ENCODE measurements at places on chromosomes 3 and 15.

DNA sequence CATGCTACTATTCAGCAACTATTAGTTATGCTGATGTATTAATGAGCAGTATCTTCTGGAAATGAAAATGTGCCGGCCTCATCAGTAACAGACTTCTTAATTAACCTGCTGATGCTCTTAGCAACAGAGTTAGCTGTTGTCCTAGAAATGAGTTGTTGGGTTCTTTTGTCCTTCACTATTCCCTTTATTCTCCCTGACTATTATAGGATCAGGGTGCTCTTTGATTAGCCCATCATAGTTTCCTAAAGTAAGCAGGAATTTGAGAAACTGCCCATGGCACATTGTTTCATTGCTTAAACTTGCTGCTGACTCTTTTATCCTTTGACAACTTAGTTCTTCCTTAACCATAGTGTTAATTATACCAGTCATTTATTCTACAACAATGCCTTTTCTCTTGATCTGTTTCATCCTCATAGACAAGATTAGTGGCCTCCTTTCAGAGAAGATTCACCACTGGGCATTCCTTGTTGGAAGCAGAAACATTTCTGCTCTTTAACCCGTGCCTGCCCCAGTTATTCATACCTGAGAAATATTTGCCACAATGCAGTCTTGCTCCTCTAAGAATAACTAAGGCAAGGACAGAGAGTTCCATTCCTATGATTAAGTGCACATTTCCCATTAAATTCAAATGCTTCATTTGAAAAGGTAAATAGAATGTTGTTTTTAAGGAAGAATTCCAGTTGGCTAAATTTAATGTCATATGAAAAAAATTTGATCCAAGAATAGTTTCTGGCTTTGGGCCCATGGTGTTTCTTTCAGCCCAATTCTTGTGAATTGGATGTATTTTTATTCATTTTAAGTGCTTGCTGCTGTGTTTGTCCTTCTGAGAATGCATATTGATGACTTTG, 573.3 kb upstream of the TBL1XR1 start:
- DNase-seq = peak; percentile 82

DNA sequence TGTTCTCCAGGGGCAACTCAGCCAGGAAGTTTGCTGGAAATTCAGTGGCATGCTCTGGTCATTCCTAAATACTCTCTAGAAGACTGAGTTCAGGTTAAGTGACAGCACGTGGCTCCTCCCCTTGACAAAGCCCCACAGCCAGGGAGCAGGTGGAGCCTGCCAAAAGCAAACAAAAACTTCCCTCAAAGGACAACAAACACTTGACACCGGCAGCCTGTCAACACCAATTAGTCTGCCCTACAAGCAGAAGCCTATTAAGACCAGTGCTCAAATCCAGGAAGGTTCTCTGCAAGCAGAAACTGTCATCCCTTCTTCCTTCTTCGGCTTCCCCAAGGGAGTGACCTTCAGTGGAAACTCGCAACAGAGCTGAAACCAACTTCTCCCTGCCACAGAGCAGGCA, 5.0 kb downstream of the MEX3B start:
- no peak for DNase-seq

DNA sequence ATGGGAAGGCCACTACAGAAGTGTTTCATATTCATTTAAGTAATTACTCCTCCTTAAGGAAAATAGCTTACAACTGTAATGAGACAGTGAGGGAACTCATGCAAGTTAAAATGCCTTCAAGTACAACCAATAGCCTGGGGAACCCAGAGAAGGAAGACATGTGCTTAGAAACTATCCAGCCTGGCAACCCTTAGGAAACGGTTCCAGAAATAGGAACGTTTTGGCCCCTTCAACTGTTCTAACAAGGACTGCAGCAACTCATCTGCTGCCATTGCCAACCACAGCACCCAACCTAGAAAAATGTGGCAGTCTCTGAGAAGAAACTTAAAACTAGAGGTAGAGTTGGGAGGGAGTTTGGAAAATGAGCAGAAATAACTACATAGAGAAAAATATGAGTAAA, 147.5 kb upstream of the STRIT1 start:
- no peak for DNase-seq

DNA sequence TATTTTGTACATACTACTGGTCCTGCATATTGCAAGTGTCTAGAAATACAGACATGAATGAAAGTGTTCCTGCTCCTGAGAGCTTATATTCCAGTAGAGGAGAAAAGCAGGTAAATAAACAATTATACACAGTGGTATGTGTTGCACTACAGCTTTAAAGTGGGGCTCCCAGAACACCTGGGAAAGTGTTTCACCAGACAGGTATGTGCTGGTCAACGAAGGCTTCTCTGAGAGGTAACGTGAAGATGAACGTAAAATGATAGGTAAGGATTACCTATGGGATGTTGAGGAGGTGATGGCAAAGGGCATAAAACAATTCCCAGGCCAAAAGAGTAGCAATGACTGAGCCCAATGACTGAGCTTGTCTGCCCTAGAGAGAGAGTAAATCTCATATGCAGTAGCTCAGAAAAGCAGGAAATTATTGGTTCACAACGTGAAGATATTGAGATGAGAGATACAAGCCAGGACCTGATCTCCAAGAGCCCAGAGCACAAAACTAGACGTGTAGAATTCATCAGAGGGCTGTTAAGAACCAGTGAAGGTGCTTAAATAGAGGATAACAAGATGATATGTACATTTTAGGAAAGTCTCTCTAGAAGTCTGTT, 459.1 kb upstream of the BCHE start:
- DNase-seq = no peak

DNA sequence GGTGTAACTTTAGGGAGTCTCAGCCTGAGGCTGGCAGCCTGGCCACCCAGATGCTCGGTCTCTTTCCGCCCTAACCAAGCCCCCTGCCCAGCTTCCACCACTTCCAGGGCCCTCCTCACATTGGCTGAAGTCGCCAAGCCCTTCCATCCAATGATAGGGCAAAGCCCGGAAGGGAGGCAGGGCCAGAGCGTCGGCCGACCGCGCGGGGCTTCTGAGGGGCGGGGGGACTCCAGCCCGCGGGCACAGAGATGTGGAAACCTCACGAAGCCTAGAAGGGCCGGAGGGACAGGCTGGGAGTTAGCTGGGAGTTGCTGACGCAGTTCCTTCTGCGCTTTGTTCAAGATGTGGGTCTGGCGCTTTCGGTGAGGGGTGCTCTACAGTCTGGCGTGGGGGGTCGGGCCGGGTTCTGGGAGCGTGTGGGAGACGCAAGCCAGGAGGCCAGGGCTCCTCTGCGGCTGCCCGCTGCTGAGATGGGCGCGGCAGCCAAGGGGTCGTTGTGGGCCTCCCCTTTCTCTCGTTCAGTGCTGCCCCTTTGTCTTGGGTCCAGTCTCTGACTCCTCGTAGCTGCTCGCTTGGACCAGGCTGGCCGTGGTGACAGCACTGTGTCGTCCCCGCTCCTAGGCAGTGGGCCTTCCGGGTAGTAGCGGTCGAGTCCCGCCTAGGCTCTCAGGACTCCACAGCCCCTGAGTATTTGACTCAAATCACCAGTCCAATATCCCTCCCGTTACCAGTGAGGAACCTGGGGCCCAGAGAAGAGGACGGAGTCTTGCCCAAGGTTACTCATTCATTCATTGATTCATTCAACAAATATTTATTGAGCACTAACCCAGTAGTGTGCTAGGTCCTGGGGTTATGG, at the start of gene ZNF660:
ZNF660 (plus strand) TSS at position 319 of the 856 bp plus-strand sequence. CDS start 9,230 bp downstream, outside the sequence.
- peak; percentile 72 for DNase-seq

DNA sequence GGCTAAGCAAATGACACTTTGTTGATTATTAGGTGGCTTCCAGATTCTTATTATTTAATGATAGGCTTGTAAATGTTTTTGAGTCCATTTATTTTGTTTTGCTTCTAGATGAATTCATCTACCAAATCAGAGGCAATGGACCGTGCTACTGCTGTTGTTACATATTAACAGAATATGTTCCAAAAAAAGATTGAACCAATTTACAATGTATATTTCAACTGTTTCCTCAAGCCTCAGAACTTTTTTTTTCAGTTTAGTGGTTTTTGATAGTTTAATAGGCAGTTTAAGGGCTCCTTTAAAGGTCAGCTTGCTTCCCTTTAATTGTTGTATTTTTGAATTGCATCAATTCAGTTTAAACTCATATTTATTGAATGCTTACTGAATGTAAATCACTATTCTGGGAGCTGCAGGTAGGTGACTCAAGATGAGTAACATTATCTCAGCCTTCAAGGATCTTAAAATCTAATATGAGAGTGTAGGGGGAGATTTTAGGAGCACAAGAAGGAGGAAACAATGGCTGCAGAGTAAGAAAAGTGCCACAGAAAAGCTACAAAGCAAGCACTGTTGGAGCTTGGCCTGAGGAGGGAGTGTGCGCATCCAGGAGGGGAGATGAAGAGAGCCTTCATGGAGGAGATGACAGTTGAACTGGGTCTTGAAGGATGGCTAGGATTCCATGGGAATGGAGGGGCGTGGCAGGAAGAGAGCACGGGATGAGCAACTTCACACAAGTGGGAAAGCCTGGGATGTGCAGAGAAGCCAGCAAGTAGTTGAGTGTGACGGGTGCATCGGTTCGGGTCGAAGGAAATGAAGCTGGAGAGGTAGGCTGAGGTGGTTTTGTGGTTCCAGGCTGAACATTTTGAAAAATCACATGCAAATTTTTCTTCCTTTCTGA, 14.7 kb downstream of the MAP2K1 start:
- peak; percentile 10 for DNase-seq

- DNase-seq = peak; percentile 84
Observed at GRCh38 chr3:99532246-99532645, 106.1 kb upstream of the COL8A1 start.

GRCh38 chr15:95693917-95694316, 636.6 kb upstream of the NR2F2 start:
- no peak for DNase-seq

DNA sequence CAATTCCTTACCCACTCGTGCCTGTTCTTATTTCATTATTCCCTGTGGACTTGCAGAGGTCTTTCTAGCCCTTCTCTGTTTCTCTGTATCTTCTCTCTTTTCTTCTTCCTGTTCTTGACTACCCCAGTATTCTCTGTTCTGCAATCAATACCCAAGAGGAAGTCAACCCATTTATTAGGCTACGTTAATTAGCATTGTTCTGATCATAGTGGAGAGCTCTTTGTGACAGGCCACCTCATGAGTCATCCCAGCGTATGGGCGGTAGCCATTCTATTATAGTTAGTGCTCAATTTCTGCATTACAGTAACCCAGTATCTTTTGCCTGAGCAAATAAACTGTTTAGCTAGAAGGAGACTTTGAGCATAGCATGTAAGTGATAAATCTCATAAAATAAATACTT, 259.5 kb upstream of the GRM7 start:
- no peak for DNase-seq

DNA sequence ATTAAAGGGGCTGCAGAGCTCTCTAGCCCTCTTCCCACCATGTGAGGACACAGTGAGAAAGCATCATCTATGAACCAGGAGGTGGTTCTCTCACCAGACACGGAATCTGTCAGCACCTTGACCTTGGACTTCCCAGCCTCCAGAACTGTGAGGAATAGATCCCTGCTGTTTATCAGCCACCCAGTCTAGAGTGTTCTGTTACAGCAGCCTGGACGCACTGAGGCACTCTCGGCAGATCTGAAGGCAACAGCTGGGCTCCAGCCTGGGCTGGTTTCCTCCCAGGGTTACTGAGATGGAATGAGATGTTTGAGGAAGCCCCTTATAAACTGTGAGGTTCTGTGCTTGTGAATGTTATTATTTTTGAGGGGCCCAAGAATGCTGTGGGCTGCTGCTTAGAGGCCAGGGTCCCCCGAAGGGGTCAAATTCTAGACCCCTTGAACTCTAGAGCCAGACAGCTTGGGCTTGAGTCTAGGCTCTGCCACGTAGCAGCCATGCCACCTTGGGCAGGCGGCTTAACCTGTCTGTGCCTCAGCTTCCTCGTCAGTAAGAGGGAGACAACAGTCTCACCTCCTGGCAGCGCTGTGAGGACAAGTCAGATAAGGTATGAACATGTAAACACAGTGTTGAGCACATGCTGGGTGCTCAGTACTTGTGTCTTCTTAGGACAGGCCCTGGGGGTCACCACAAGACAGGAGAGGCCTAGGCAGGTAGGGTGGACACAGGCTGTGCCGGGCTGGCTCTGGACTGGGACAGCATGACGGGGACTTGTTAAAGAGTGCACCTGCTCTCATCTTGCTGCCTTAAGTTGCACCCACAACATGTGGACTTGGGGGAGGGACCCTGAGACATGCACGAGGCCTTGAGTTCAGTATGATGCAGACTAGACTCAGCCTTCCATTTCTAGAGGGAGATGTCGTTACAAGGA, 49.2 kb downstream of the MGLL start:
- DNase-seq = no peak

- DNase-seq = no peak
Observed at GRCh38 chr3:150165396-150166094, 194.8 kb upstream of the PFN2 start.

DNA sequence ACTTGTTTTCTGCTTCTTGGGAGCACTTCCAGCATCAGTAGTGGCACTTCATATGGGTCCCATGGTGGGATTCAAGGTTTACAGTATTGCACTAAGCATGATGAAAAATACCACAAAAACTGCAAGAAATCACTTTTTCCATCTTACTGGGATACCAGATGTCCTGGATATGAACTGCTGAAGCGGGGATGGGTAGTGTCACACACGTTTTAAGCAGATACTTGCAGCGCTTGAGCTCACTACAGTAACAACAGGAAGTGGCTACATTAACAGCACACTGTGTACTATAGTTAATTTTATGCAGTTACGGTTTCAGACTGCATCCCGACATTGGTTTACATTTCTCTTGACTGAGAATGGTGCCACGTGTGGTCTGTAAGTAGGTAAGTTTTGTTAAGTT, 3.5 kb upstream of the ISG20 start:
- DNase-seq = no peak
